Stimulated activated CD8-positive, alpha-beta memory T cell treated with anti-CD3 and anti-CD28 coated beads, Interleukin-15, amount 100 ng/mL, for 24 hours (primary cell): ENCODE measurements at places on chromosomes 16 and 17.

GRCh38 chr17:40516581-40517285, 15.3 kb upstream of the TNS4 start:
- no peak for DNase-seq

DNA sequence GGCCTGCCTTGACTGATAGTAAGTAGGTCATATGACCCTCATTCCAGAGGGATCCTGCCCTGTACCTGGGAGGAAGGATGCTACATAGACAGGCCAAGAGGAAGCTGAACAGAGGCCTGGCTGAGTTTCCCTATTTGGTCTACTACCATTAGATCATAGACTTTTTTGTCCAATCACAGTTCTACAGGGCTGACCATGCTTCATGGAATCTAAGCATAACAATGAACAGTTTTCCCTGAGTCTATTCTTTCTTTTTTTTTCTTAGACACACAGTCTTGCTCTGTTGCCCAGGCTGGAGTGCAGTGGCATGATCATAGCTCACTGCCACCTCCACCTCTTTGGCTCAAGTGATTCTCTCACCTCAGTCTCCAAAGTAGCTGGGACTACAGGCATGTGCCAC, 3.9 kb downstream of the GPR179 start:
- DNase-seq = no peak

- no peak for DNase-seq
Measured at GRCh38 chr16:74723256-74723655, 22.6 kb upstream of the MLKL start.

DNA sequence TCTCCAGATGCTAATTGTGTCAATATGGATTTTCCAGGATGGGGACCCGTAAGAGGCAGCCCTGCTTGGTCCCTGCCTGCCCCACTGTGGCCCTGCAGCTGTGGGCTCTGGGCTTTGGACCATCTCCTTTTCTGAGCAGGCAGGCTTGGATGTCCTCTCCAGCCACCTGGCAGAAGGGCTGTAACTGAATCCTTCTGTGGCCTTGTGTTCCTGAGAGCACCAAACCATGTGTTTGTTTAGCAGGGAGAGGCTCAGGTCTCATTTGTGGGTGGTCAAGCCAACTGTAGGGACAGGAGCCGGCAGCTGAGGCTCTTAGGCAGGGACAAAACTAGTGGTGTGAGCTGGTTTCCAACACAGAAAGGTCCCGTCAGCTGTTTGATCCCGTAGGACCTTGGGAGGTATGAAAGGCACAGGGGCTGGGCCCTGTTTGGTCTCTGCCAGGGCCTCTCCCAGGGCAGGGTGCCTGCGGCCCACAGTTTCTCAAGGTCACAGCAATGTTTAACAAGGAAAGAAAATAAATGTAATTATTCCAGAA, 18.5 kb downstream of the SEC14L5 start:
- no peak for DNase-seq

DNA sequence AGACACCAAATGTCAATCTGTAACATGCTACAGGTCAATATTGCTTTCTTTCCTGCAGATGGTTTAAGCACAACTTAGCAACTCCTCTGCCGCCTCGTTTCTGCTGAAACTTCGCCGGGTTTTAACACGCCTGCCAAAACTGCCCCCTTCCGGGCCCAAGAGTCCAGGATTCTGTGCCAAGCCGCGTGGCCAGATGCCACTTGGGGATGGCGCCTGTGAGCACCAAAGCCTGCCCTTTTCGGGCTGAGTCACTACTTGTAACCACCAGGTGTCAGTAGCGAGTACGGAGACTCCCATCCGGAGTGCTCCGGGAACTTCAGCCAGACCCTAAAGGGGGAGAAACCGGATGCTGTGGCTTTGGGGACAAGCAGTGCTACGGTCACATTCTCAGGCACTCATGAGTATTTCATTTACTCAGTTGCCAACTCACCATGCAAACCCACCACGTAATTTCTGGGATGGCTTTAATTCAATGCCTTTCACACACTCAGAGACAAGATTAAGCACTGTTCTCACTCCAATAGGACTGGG, 7.8 kb downstream of the PMP22 start:
- no peak for DNase-seq

GRCh38 chr16:11087691-11088073, 143.3 kb downstream of the CLEC16A start:
- no peak for DNase-seq

- DNase-seq = no peak
Measured at GRCh38 chr17:624341-624860, 90.2 kb downstream of the VPS53 start.

GRCh38 chr17:19579867-19580565, 46.4 kb downstream of the SLC47A1 start:
- no peak for DNase-seq

GRCh38 chr16:71834291-71834690, 11.5 kb upstream of the ATXN1L start:
- no peak for DNase-seq

GRCh38 chr16:3458852-3459361, 15.4 kb downstream of the NAA60 start:
- DNase-seq = no peak
